AG04449 (cell line): ENCODE measurements at places on chromosomes 7 and 10.

DNA sequence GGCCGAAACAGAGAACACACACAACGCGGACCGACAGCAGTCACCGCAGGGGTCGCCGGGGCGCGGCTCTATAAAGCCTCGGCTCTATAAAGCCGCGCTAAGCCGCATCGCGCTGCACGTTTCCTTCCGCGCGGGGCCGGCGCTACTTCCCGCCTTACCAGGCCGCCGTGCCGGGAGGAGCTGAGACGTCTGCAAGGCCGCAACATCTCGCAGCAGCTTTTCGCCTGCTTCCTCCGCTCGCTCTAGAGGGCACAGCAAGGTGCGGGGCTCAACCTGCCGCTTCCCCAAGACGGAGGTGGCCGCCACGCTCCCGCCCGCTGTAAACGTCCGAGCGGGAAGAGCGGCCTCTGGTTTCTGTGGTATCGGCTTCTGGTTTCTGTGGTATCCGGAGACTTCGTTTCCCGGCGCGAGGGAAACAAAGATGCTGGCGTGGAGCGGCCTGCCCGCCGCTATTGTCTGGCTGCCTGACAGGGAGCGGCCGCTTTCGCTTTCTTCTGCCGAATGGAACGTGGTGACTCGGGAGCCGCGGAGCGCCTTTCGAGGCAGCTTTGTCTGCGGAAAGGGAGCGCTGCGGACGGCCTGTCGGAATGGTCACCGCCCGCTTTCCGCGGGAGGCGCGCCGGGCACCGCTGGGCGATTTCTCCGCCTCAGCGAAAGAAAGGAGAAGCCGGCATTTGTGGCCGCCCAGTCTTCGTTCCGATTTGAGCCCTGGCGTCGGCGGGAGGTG is 91.8 kb downstream of the SPAG6 start:
- DNase-seq: peak; percentile 68

- DNase-seq: no peak
Observed at GRCh38 chr7:118076564-118076963, 107.4 kb upstream of the LSM8 start.

DNA sequence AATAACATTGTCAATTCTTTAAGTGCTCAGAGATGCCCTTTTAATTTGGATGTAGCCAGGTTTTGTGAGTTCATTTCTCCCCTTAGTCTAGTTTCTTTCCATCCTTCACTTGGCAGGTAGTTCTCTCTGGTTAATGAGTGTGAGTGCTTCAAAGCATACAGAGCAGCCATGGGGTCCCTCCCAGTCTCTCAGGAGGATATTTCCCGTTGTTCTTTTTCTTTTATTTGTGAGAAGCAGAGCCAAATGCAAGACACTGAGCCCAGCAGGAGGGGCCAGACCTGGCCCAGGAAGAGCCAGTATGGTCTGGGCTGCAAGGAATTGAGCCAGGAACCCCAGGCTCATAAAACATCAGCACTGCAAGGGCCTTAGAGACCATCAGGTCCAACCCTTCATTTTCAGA is 52.4 kb downstream of the PLCE1 start:
- no peak for DNase-seq

DNA sequence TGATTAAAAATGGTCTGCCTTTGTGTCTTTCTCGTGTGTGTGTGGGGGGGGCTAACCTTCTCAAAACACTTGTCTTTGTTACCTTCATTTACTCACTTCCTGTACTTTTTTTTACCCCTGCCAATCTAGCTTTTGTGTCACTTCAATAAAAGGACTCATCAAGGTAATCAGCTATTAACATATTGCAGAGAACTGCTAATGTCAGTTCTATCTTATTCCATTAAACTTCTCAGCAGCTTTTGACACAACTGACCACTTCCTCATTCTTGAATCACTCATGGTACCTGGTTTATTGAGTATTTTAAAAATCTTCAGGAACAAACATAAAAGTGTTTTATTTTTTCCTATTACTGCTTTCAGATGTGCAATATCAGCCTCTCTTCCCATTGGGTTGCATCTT is 59.8 kb downstream of the SLC25A40 start:
- DNase-seq: no peak

DNA sequence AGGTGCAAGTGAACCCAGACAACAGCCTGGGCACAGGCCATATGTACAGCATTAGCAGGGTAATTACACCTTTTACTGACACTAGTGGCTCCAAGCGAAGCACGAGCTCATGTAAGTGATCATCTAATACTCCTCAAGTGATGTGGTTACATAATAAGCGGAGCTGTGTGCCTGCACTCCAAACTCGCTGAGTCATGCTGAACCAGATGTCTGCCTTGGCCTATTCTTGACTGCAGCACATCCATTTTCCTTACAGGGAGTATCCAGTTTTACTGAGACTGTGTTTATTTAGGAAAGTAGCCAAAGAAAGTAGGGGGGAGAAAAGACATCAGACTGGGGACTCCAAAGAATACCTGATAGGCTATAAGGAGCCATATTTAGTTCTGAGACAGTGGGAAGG is 90.1 kb downstream of the GRM3 start:
- no peak for DNase-seq

GRCh38 chr10:46310143-46310514 is 23.3 kb downstream of the ANTXRL start:
- no peak for DNase-seq

DNA sequence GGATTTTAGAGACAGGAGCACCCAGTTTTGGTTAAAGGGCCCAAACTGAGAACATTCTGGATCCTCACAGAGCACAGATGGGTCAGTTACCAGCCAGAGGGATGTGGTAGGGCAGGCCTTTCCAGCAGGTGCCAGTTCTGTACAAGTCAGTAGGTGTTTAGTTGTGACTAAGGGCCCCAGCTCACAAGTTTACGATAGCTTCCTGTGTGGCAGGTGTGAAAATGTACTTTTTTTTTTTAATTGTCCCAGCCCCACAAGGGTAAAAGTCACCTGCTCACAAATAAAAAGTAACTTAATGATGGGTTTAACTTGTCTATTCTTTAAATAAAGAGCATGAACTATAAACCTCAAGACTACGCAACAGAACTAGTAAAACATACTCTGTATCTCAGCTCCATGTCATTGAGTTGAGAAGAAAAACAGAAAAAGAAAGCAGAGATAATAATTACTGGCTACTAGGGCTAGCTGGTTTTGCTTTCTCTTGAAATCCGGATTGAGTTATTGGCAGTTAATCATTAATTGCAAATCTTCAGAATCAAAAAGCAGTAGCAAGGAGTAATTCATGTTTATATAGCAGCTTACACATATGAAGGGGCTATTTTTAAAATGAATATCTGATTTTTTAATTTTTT is 15.4 kb downstream of the NFE2L3 start:
- no peak for DNase-seq

- no peak for DNase-seq
Observed at GRCh38 chr10:32949221-32949678, 8.8 kb downstream of the ITGB1 start.

DNA sequence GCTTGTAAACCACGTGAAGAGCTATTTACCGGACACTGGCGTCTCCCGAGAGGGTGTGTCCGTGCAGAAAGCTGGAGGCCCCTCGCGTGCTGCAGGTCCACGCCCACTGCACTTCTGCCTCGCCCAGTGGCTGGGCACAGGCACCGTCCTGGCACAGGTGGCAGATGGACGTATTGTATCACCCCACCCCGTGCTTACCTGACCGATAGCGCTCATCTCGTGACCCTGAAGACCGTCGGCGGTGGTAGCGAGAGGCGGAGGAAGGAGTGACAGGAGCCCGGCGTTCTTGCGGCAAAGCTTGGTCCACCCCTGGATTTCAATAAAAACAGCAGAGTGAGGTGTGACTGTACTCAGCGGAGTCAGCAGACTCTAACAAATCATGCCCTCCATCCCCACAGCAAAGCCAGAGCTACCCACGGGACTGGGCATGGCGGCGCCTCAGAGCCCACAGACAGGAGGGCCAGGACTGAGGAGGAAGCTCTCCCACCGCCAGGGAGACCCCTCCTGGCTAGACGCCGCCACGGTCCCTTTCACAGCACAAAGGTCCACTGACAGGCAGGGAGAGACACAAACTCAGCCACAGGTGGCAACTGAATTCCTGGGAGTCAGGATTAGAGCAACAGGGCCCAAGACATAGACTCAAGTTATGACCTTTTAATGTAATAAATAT is 217.1 kb downstream of the DIP2C start:
- no peak for DNase-seq

GRCh38 chr7:133180717-133181116 is 72.2 kb upstream of the EXOC4 start:
- no peak for DNase-seq
